Fibroblast of the aortic adventitia (primary cell): ENCODE measurements at places on chromosomes 11 and 22.

GRCh38 chr11:47711816-47712215 lies 3.4 kb downstream of the AGBL2 start:
- DNase-seq = no peak

DNA sequence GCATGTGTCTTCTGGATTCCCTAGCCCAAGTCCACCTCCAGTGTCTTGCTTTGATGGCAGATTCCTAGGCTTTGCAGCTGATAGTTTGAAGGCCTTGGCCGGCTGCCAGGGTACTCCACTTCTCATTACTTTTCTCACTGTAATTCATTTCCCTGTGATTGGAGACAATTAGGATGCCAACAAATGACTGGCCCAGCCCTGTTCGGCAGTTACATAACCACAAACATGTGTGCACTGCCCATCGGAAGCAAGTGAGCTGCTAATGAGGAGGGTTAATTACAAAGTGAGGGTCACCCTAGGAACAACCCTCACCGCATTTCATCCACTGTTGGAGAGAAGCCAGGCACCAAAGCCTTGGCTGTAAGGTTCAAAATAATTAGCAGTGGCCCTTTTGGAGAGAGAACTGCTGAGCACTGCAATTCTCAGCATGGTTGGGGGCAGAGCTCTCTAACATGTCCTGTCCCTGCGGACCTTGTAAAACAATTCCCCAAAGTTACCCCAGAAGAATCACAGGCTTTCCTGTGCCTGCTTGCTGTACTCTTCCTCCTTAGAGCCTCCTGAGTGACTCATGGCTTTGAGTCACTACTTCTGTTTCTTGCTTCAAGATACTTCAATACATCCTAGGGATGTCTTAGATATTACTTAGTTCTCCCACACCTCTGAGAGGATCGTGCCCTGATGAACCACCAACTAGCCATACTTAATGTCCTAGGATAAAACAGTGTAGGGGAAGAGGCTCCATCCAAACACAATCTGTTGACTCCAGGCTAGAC lies 109.7 kb upstream of the GALNT18 start:
- peak; percentile 16 for DNase-seq

DNA sequence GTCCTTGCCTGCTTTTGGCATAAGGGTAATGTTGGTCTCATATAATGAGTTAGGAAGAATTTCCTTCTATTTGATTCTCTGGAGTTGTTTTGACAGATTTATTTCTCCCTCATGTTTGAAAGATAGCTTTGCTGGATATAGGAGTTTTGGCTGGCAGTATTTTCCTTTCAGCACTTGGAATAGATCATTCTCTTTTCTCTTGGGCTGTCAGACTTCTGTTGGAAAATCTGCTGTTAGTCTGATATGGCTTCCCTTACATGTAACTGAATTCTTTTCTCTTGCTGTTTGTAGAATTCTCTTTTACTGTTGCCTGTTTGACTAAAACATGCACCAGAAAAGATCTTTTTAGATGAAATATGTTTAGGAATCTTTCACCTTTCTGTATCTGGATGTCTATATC lies 165.5 kb downstream of the GUCY1A2 start:
- no peak for DNase-seq

GRCh38 chr11:122154994-122155393 lies 39.0 kb upstream of the BLID start:
- no peak for DNase-seq

- DNase-seq = peak; percentile 28
These were observed 19.1 kb downstream of the ARHGEF17 start for GRCh38 chr11:73326929-73327811.

GRCh38 chr11:106683435-106683834 lies 334.8 kb downstream of the GUCY1A2 start:
- DNase-seq = no peak

- DNase-seq = no peak
These were observed 6.8 kb downstream of the MPST start for GRCh38 chr22:37026325-37026724.

DNA sequence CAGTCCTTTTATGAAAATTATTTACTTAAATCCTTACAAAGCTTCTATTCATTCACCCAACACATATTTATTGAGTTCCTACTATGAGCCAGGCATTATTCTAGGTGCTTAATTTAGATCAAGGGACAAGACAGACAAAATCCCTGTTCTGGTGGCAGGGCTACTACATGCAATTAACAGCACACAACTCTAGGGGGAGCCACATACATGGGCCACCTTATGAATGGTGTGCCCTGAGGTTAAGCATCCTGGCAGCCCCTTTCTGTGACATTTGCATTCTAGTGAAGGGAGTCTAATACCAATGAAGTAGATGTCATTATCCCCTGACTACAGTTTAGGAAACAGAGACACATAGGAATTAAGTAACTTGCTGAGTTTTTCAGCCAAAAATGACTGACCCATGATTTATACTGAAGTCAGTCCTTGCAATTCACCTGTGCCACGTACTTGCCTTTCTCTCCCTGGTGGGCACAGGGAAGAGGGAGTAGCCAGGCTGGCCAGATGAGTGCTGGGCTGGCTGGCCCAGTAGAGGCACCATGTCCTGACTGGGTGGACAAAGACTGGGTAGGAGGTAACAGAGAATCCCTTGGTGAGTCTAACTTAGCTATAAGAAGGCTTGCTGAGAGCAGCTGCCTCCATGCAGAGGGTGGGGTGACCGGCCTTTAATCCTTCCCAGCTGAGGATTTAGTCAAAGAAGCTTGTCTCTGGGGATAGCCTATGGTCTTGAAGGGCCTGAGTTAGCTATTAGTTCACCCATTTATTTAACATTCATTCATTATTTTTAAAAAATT lies 52.0 kb upstream of the ELF5 start:
- no peak for DNase-seq

GRCh38 chr11:103069367-103069766 lies 22.6 kb downstream of the DCUN1D5 start:
- DNase-seq = no peak

DNA sequence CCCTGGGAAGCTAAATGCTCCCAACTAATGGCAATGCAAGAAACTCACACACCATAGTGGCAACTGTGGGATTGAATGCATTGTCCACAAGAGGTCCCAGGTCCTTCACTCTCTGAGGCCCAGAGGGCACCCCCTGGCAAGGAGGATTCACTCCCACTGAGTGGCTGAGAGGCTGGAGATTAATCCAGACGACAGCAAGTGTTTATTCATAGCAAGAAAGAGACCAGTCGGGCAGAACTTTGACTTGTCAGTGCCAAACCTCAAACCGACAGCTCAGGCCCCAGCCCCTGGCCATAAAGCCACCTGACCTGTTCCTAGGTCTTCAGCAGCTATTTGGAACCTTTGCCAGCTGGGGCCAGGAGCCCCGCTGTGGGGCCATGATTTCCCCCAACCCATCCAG lies 54.5 kb upstream of the MPEG1 start:
- DNase-seq = no peak
